ENCODE measurements at places on chromosomes 1 and 21.

GRCh38 chr1:44803312-44804095, 3.3 kb downstream of the PLK3 start:
- DNase-seq = no peak

GRCh38 chr1:59639266-59639665, 175.5 kb upstream of the HOOK1 start:
- no peak for DNase-seq

DNA sequence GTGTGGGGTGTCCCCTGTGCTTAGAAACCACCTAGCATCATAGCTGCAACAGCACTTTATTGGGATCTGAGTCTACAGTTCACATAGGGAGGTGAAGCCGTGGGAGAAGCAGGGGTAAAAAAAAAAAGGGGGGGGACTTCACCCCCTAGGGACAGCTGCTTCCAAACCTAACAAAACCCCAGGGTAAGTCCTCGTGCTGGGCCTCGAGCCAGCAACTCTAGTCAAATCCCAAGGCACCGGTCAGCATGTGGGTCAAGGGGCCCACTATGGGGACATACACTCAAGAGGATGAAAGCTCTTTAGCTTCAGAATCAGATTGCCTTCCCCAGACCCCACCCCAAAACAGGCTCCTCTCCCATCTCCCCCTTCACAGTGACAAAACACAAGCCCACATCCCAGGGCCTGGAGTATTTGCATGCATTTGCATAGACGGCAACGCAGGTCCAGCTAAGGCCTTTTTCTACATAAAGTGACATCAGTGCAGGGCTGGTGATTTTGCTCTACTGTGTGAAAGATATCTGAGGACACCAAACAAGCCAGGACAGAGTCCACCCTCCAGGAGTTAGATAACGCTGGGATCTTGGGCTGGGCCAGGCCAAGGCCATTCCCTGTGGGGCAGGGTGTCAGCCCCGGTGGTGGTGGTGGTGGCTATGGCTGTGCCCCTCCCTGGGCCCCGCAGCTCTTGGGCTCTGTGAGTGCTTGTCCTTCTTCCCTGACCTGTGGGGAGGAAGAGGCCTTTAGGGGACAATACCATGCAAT, 8.1 kb upstream of the PMVK start:
- no peak for DNase-seq

GRCh38 chr1:19882111-19883071, at the start of gene OTUD3:
Gene OTUD3, plus strand, starts transcription at chr1:19882395. Its CDS starts 119 bp downstream, at chr1:19882514.
- peak; percentile 88 for DNase-seq

GRCh38 chr1:6535214-6535613, 19.1 kb downstream of the NOL9 start:
- DNase-seq = no peak

DNA sequence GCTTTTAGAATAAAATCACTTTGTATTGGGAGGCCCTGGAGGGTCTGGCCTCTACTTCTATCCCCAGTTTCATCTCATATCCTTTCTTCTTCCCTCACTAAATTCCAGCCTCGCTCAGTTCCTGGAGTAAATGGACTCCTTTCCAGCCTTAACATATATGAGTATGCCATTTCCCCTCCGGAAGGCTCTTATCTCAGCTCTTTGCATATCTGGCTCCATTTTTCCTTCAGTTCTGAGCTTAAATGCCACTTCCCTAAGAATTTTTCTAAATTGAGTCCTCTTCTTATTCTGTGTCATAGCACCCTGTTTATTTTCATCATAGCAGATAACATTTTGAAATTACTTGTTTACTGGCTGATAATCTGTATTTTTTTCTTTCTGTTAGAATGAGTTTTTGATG, 20.2 kb upstream of the DUSP10 start:
- DNase-seq = no peak

DNA sequence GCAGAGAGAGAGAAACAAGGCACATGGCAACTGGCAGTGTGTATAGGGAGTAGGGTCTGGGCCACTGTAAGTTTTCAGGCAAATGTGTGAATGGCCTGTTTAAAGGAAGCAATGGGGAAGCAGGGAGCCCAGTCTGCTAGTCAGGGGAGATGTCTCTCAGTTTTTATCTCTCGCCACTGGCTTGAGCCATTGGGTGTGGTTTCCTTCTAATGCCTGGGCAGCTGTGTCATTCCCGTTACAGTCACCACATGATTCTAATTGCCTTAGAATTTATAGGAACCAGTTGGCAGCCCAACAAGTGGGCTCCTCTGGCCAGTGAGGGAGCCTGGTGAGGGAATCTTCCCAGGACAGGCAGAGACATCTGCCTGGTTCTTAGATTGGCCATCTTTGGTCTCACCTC, 182.4 kb downstream of the DISC1 start:
- no peak for DNase-seq

DNA sequence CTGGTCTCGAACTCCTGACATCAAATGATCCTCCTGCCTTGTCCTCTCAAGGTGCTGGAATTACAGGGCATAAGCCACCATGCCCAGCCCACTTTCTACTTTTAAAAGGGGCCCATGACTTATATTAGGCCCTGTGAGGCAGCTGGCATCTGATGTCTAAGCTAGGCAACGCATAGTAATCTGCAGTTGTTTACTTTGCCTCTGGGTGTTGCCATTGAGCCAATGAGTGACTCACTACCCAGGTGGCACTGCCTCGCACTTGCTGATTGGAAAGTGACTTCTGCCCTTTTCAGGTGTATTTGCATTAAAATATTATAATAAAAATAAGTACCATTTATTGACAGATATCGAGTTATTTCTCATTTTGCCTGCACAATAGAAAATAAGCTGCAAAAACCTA, 84.9 kb downstream of the KIF14 start:
- DNase-seq = no peak

- no peak for DNase-seq
These were observed 7.7 kb upstream of the HPCA start for GRCh38 chr1:32878637-32879041.

DNA sequence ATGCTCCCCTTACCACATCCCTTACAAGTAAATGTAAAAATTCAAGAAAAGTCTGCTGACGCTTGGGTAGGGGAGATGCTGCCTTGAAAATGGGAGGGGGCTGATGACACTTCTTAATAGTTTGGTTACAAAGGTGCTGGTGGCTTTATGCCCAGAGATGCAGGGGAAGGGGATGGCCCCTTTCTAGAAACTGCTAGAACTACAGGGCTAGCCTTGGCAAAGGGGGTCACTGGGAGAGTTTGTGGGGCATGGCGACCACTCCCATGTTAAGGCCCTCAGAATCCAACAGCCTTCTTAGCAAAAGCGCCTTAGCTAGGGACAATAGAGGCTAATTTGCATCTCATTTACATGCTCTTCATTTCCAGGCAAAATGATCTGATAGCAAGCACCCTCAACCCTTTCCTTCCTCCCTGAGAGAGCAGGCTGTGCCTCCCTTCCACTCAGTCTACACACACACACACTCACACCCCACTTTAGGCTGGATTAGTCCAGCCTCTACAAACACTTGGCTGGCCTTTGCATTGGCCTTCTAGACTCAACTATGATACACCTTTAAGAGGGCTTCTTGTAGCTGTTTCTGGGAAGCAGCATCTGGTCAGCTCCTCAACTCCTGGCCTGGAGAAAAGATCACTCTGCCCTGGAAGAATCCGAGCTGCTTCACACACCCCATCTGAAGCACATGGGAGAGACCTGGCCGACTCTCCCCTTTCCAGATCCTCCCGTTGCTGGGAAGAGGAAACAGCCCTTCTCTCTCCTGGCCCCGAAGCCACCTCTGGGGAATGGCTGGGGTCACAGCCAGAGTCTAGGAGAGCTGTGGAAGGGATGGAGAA, 1.7 kb downstream of the SEMA6C start:
- no peak for DNase-seq

GRCh38 chr21:15732290-15732995, 2.7 kb downstream of the USP25 start:
- no peak for DNase-seq

GRCh38 chr1:155967341-155968050, 10.9 kb downstream of the ARHGEF2 start:
- DNase-seq = no peak

- DNase-seq = no peak
These were observed 36.4 kb downstream of the RXRG start for GRCh38 chr1:165408518-165408917.

- DNase-seq = no peak
These were observed 438.1 kb downstream of the NPHP4 start for GRCh38 chr1:5554111-5554510.

- DNase-seq = no peak
These were observed 12.1 kb downstream of the MCL1 start for GRCh38 chr1:150567341-150567716.

DNA sequence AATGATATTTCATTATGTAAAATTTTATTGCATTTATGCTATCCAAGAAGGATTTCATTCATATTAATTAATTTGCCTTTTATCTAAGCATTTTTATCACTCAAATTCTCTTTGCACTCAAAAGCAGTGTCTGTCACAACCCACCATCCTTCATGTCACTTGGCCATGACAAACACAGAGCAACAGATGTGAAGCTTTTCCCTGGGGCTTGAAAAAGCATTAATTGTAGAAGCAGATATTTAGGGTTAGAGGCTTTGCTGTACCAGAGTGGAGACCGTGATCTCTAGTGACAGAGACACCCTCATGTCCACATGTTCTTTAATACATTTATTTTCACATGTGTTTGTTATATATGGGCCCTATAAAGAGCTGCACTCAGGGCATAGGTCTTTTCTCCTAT, 230.5 kb downstream of the SPATA17 start:
- DNase-seq = no peak

Data from stimulated activated CD8-positive, alpha-beta memory T cell treated with anti-CD3 and anti-CD28 coated beads, Interleukin-4, amount 100 ng/mL, for 1 hour (primary cell).